ENCODE measurements at places on chromosomes 12 and 14. TPM values are rescaled to one million over a fixed set of nuclear protein-coding genes. Genes with fewer than 3 reads are reported as not detected.
A peak's percentile ranks its signal among the peaks of the same experiment; 100 is the strongest.

- no peaks in the 10 kb centered on the region for H3K27me3 ChIP-seq
- peaks cover 7% of the 10 kb centered on the region for H3K4me1 ChIP-seq
- no peaks in the 10 kb centered on the region for H3K36me3 ChIP-seq
- no peak overlapping the region for H3K4me3 ChIP-seq
- H3K27ac ChIP-seq, result no peak overlapping the region
Measured at GRCh38 chr12:105855361-105856047, 283.2 kb downstream of the NUAK1 start.

DNA sequence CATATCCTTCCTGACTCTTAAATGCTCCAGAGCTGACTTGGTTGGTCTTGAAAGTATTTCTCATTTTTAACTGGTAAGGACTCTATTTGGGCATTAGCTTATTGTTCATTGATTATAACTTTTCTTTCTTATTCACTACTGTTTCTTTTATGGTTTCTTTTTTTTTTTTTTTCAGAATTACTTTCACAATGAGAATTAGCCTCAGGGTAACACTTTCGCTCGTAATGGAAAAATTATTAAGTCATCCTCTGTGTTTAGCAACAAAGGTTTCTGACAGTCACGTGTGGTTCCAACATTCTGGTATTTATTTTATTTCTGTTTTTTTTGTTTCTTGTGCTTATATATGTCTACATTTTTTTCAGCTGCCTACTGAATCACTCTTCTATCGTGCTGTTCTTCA lies 80.0 kb downstream of the METTL25 start:
- H3K36me3 ChIP-seq, result no peaks in the 10 kb centered on the region
- DNase-seq, result no peak
- no peak overlapping the region for H3K4me3 ChIP-seq
- H3K27me3 ChIP-seq, result no peaks in the 10 kb centered on the region

DNA sequence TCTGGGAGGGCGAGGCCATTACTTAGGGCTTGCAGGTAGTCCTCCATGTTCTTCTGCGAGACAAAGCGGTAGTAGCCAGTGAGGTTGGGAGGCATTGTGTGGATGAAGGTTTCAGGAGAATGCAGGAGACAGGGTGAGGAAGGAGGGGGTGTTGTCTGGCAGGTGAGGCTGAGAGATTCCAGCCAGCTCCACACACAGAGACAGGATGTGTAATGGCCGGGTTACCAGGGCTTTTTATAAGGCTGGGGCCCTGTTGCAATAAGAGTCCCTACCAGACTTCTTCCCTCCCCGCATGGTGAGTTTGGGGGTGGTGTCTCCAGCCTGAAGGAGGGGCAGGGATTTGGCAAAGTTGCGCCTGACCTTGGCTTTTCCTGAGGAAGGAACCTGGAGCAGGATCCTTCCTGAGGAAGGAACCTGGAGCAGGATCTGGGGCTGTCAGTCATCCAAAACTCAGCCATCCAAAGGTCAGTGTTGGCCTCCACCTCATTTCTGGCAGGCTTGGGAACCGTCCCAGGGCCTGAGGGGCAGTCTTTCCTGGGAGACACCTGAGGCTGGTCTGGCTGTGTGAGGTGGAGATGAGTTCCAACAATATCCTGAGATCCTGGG lies at the start of gene RBP5:
RBP5 (minus strand) TSS at position 209 of the 606 bp plus-strand sequence; CDS start at position 95, 114 bp downstream.
- peak within 1 kb of the TSS; percentile 88 for H3K4me3 ChIP-seq
- H3K4me1 ChIP-seq, result peaks cover 14% of the 10 kb centered on the region
- no peaks in the 10 kb centered on the region for H3K27me3 ChIP-seq
- peaks cover 2% of the 10 kb centered on the region for H3K36me3 ChIP-seq
- DNase-seq, result peak; percentile 86

- DNase-seq, result no peak
- no peak overlapping the region for H3K4me3 ChIP-seq
- H3K36me3 ChIP-seq, result peaks cover 8% of the 10 kb centered on the region
- no peak overlapping the region for H3K27ac ChIP-seq
- no peaks in the 10 kb centered on the region for H3K27me3 ChIP-seq
- H3K4me1 ChIP-seq, result no peaks in the 10 kb centered on the region
Measured at GRCh38 chr12:5963515-5963914, 18.5 kb upstream of the ANO2 start.

- H3K27ac ChIP-seq, result no peak within 1 kb of the TSS
- peak; percentile 94 for DNase-seq
- H3K27me3 ChIP-seq, result peaks cover 56% of the 10 kb centered on the region
- H3K4me3 ChIP-seq, result peak within 1 kb of the TSS; percentile 75
- H3K36me3 ChIP-seq, result peaks cover 31% of the 10 kb centered on the region
Measured at GRCh38 chr12:57766464-57767304, at the start of gene CYP27B1. TSS of gene CYP27B1 (minus strand) at chr12:57767078. CDS start at chr12:57767041, 37 bp downstream.

The GLIPR1L1 gene
- not detected for total RNA-seq

The MYH7 gene
- not detected for total RNA-seq

The CFAP54 gene
- 0.89 TPM for total RNA-seq

The STAT6 gene
- total RNA-seq, result 65.5 TPM

The FGD4 gene
- total RNA-seq, result 31.2 TPM

The ABCD2 gene
- not detected for total RNA-seq

The SPX gene
- total RNA-seq, result 0.59 TPM
